ENCODE measurements at places on chromosomes 11 and 22.

GRCh38 chr11:61803889-61804647, 11.4 kb downstream of the FEN1 start:
- DNase-seq, result no peak

DNA sequence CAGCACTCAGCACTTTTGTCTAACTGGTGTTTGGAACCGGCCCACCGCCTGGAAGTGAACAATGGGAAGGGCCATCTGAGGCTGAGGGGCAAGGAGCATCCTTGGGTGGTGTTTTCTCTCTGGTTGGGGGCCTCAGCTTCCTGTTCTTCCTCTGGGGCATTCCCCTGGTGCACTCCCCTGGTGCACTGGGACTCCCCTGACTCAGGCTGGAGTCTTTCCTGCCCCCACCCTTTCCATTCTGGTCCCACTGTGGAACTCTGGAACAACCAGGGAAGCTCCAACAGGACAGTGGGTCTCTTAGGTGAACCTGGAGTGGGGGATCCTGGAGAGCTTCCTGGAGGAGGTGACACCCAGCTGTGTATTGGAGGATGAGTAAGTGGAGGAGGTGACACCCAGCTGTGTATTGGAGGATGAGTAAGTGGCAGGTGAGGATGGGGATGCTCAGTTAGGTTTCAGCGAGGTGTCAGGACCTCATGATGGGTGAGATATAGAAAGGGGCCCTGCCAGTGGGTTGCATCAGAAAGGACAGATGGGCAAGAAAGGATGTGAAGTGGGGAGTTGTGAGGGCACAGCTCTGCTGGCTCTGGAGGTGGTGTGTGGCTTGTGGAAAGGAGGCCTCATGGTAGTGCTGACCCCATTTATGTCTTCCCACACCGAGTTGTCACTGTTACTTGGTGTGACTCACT, 132.1 kb downstream of the OSBP2 start:
- no peak for DNase-seq

- no peak for DNase-seq
Observed at GRCh38 chr22:47421846-47422245, 659.4 kb downstream of the TBC1D22A start.

DNA sequence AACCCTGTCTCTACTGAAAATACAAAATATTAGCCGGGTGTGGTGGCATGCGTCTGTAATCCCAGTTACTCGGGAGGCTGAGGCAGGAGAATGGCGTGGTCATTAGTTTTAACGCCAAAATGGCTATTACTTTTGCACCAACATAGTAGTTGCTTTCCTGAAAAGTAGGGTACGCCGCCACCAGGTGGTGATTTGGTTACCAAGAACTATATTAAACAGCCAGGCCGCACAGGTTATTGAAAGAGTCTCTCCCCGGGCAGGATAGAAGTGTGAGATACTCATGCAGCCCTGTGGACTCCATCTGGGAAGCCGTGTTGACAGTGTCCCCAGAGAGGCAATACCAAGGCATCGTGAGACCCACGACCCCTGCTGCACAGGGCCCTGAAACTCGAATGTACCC, 24.6 kb upstream of the LRRC32 start:
- DNase-seq, result no peak

DNA sequence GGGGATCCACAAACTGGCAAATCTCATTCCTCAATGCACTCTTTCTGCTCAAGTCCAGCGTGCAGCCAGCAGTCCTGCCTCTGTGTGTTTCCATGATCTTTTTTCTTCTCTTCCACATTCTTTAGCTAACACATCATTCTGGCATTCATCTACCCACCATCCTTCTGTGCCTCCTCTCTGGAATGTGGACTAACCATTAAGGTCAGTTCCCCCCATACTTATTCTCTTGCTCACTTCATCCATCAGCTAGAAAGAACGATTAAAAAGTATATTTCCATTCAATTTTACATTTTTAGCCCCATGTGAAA, 7.8 kb downstream of the KIRREL3 start:
- no peak for DNase-seq

DNA sequence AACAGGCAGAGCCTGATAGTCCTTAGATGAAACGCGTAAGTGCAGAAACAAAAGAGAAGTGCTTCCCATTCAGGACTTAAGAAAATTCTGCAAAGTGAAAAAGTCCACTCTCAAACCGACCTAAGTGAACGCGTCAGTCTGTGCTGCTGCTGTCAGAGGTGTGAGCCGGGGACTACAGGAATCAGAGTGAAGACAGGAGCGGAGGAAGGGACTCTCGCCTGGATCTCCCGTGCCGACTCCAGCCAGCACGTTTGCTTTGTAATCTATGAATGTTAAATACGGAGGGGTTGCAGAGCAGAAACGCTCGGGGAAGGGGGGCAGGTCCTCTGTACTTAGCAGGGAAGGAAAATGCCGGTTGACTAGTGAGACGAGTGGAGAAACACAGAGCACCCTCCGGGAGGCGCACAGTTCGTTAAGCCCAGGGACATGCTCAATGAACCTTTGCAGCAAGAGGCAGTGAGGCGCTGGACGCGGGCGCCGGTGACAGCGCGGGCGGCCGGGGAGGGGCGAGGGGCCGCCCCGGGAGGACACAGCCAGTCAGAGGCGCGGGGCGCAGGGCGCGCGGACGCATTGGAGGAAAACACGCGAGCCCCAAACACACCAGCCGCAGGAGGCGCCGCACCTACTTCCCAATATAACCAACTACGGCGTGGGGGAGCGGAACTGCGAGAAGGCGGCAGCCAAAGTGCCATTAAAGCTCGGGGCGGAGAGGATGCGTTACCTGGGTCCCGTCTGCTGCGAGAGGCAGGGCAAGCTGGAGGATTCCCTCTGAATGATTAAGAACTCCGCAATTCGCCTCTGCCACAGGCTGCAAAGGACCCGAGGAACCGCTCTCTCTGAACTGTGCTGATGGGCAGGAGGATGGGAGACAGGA, at the start of gene CNTN5:
Gene CNTN5, plus strand, starts transcription at position 598 of the 874 bp plus-strand sequence.
- peak; percentile 27 for DNase-seq

DNA sequence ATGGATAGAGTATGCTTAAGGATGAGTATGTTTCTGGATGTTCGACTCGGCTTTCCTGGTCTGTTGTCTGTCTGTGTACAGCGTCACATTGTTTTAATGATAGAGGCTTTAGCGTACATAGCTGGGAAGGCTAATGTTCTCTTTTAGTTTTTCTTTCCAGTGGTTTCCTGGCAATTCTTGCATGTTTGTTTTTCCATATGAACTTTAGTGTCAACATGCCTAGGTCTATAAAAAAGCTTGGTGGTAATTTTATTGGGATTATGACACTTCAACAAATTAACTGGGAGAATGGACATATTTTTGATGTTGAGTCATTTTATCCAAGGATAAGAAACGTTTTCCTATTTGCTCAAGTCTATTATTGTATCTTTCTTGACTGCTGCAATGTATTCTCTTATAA, 17.6 kb downstream of the F2 start:
- no peak for DNase-seq

DNA sequence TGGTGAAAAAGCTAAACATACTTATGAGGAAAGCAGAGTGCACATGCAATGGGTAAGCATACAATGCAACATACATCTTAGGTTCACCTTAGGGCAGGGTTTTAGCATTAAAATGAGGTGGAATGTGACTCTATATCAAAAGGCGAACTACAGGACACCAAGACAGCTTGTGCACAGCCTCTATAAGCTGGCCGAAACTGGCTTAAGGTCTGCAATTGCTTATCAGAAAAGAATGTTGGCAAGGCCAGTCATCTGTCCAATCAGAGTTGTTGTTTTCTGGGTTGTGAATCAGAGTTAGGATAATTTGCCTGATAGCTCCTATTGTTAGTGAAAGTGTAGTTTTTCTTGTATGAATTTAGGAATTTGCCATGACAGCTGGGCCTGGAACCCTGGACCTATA, 76.5 kb downstream of the LRRC4C start:
- DNase-seq, result no peak

DNA sequence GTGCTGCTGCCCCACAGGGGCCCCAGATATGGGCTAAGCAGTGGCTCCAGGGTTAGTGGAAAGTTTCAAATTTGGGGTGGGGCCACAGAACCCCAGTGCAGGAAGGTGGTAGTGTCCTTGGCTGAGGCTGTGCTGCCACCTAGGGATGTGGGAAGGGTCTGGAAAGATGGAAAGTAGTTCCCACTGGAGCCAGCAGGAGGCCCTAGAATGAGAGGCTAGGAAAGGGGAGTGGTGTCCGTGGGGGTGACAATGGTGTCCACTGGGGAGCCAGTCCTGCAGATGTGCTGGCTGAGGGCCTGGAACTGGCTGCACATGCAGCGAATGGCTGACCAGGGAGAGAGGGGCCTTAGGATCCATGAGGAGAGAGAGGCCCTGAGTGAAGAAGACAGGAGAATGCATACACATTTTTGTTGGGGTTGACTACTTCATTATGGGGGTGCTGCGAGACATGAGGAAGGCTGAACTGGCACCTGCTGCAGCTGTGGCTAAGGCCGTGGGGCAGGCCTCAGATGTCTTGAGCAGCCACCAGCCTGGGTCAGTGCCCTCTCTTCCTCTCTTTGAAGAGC, 21.1 kb downstream of the RFPL3 start:
- DNase-seq, result peak; percentile 57

- DNase-seq, result no peak
Observed at GRCh38 chr11:67638535-67639437, 777 bp downstream of the TBX10 start.

GRCh38 chr11:57290288-57290687, 34.5 kb downstream of the TNKS1BP1 start:
- no peak for DNase-seq

GRCh38 chr11:79329561-79329960, 111.3 kb downstream of the TENM4 start:
- no peak for DNase-seq

DNA sequence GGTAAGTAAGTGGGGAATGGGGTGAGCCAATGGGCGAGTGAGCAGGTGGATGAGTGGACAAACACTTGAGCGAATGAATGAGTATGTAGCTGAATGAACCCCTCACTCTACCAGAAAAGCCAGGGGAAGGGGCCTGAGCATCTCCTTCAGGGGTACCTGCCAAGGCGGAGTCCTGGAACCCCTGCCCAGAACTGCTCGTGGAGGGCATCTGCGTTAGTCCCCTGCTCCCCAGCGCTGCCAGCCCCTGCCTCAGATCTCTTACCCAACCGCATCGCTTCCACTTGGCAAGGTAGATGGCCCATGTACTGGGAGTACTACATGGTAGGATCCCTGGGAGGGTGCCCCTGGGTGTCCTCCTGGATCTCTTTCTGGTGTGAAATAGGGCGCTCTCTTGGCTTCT, 7.4 kb upstream of the ANO1 start:
- DNase-seq, result no peak

DNA sequence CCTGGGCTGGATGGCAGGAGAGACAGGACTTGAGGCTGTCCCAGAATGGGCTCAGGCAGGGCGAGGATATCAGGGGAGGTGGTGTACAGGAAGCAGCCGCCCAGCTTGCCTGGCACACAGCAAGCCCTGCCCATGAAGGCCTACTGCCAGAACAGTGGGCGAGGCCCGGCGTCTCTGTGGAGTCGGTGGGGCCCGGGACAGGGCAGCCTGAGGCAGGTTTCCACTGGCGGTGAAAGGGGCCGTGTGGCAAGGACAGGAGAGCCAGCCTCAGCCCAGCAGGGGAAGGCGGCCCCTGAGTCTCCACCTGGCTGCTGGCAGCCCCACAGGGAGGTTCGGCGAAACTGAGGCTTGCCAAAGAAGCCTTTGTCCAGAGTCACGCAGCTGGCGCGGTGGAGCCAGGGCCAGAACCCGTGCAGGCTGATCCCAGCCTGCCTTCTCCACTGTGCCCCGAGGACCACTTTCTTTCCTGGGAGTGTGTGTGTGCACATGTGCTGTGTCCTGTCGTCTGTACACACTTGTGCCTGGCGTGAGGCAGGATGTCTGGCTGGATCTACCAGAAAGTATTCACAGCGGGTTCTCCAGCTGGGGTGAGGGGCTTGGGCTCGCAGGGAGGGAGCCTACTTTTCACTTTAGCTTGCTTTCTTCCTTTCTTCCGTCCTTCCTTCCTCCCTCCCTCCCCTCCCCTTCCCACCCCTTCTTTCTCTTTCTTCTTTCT, 1.2 kb downstream of the TSPO start:
- DNase-seq, result no peak

DNA sequence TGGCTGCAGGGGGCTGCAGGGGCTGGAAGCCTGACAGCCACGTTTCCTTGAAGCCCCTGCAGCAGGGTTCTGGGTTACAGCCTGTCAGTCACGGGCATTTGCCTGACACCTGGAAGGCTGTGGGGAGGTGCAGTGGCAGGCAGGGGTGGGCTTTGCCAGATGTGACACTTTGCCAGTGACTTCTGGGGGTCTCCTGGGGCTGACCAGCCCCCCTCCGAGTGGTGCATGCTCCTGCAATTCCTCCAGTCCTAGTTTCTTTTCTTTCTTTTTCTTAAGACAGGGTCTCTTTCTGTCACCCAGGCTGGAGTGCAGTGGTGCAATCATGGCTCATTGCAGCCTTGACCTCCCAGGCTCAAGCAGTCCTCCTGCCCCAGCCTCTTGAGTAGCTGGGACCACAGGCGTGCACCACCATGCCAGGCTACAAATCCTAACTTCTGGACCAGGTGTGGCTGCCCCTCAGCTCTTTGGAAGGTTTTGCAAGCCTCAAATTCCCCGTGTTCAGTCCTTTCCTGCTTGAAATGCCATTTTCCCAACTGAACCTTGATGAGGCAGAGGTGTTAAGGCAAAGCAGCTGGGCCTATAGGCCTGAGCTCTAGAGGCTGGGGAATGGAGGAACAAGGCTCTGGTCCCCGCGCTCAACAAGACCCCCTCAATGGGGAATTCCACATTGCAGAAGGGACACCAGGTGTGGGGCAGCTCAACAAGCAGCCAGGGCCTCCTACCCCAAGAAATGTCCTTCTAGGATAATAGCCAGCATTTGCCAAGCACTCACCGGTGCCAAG, 20.2 kb upstream of the CHKA start:
- no peak for DNase-seq

DNA sequence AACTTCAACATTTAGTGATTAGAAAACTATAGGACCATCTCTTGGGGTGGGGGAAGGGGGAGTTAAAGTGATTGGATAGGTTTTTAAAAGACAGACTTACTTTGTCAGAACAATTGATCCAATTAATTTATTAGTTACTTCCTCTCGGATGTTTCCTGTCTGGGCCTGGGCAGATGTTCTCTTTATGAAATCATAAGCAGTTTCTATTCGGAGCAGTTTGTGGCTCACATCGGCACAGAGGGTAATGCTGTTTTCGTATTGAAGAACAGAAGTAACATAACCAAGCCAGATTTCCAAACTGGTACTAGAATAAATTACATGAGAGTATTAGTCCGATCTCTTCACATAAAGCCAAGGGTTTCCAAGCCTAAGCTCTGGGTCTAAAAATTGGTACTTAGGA, 20.6 kb downstream of the PIWIL3 start:
- no peak for DNase-seq

- DNase-seq, result no peak
Observed at GRCh38 chr22:32735526-32735925, 66.0 kb upstream of the TIMP3 start.

- no peak for DNase-seq
Observed at GRCh38 chr11:2731130-2732125, 31.6 kb upstream of the KCNQ1OT1 start.

- DNase-seq, result peak; percentile 75
Observed at GRCh38 chr11:61897387-61898246, 6.3 kb upstream of the FADS3 start.

Data from putamen (tissue), 1 donor.